Aorta (tissue), 5 donors: ENCODE measurements at places on chromosomes 1 and 21.

- DNase-seq: no peak
Observed at GRCh38 chr21:33283203-33283602, 17.0 kb downstream of the IL10RB start.

DNA sequence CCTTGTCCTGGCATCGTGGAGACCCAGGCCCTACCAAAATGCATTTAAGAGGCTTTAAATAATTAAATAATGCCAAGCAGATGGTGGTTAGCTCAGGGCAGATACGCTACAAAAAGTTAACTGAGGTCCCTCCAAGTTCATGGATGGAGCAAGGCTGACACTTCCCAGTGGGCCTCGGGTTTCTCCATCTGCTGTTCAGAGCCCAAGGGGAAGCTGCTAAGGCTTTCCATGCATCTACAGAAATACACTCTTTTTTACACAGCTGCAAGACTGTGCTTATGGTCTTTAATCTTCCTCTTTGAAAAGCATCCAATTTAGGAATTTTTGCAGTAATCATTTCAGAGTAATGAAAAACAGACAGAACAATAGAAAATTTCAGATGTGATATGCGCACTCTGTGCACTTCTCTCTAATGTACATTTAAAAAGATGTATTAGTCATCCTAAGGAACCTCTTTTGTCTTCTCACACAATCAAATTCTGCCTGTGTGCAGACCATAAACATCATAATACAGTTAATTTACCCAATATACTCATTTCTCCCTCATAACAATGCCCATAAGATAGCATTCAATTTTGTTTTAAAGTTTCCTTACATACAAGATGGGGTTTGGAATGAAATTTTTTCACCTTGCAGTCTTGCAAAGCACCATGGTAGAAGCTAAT lies 173.2 kb upstream of the ATP1B1 start:
- DNase-seq: no peak

DNA sequence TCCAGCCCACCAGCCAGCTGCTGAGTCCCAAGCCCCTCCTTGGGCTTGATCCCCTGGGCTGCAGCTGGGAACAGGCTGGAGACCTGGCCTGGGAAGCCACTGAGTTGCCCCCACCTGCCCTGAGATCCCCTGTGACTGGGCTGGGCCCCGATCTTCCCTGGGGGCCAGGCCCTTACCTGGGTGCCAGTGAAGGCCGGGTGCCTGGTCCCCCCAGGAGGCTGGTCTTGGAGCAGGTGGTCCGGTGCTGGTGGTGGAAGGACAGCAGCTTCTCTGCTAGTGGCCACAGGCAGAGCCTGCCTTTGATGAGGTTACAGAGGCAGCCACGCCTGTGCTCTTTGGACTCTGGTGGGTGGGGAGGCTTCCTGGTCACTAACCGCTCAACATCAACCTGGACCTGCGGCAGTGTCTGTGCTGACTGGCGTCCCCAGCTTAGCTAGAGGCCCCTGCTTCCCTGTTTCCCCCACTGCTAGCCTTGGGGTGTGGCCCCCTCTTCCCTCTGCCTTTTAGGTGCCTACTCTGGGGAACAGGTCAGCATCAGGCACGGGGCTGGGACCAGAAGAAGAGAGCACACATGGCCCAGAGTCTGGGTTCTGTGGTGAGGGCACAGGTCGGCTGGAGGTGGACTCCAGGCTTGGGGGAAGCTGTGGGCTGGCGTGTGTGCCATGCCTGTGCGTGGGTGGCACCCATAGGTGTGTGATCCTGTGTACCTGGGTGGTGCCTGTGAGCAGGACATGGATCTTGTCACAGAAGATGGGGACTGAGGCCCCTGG lies at the start of gene EPS8L3:
TSS of gene EPS8L3 (minus strand) at position 278 of the 770 bp plus-strand sequence. CDS start 2,174 bp downstream, outside the sequence.
- no peak for DNase-seq

GRCh38 chr1:162003830-162004215 lies 19.8 kb downstream of the OLFML2B start:
- peak; percentile 85 for DNase-seq

- DNase-seq: no peak
Observed at GRCh38 chr1:37105911-37106310, 71.6 kb upstream of the GRIK3 start.

DNA sequence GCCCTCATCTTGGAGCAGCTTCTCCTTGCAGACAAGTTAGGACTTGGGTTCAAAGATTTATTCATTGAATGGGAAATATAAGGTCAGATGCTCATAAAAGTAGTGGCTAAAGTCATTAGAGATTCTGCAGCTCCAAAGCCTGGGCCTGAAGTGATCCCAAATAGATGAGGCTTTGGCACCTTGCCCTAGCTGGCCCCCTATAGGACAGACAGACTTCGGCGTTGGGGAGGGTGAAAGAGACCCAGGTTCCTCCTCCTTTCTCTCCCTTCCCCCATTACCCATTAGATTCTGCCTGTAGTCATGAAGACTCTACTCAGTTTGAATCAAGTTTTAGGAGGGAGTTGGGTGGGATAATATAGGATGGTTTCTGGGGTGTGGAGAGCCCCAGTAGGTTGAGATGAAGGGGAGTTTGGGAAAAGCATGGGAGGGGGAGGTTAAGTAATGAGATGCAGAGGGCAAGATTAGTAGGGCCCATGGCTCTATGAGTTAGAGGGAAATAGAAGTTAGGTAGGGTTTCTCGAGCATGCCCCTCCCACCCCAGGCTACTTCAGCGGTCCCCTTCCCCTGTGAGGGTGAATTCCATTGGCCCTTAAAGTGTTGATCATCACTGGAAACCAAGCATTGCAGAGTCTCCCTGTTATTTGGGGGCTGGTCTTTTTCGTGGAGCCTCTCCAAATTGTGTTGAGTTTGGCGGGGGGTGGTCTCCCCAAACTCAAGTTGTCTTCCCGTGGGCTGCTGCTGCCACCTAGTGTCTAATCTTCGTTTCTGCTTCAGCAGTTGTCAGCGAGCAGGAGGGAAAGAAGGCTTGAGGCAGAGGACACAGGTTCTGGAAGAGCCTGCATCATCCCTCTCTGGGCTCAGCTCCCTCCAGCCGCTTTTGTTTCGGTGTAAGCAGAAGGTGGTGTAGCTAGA lies 2.1 kb upstream of the AHDC1 start:
- DNase-seq: no peak

DNA sequence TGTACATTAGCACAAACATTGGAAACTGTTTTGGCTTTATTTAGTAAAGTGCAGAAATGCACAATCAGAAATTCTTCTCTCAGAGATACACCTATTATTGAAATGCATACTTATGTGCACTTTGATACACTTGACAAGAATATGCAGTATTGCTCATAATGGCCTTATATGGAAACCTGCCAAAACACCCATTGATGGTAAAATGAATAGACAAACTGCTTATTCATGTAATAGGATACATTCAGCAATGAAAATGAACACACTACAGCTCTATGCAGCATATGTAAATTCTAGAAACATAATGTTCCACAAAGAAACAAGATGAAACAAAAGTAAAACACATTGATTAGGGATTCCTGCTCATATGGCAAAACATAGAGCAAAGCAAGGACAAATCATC lies 223.9 kb downstream of the S1PR1 start:
- no peak for DNase-seq
